ENCODE measurements at places on chromosomes 12 and 14.

DNA sequence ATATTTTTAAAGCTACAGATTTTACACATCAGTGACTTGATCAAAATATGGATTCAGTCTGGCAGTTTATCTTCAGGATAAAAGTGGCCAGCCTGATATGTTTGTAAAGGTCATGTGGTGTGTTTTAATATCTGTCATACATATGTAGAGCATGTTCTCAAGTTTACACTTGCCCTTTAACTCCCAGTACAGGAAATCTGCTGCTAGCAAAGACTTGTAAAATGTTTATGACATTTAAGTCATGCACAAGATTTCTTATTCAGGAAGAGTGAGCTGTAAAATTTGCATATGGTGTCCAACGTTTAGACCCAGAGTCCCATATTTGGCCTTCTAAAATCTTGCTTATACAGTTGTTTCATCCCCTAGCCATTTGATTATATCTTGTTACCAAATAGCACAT, 197.5 kb upstream of the FLRT2 start:
- DNase-seq: no peak

GRCh38 chr12:44015333-44015941, 179.6 kb downstream of the TMEM117 start:
- DNase-seq: peak; percentile 48

GRCh38 chr14:76153919-76154318, 2.2 kb downstream of the GPATCH2L start:
- DNase-seq: no peak

DNA sequence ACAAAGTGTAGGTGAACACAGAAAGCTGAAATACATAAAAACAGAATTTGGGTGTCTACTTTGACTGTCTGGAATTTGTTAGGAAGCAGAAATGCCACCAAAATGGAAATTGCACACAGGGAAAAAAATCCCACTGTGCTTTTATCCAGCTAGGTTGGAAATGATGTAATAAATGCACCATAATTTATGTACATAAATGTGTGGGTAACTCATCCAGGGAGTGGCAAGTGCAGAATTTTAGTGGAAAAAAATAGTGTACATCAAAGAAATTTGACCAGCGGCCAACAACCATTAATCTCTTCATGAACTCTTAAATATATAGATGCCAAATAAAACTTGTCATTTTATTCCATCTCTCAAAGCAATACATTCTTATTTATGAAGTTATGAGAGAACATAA, 105.6 kb downstream of the LLPH start:
- no peak for DNase-seq

DNA sequence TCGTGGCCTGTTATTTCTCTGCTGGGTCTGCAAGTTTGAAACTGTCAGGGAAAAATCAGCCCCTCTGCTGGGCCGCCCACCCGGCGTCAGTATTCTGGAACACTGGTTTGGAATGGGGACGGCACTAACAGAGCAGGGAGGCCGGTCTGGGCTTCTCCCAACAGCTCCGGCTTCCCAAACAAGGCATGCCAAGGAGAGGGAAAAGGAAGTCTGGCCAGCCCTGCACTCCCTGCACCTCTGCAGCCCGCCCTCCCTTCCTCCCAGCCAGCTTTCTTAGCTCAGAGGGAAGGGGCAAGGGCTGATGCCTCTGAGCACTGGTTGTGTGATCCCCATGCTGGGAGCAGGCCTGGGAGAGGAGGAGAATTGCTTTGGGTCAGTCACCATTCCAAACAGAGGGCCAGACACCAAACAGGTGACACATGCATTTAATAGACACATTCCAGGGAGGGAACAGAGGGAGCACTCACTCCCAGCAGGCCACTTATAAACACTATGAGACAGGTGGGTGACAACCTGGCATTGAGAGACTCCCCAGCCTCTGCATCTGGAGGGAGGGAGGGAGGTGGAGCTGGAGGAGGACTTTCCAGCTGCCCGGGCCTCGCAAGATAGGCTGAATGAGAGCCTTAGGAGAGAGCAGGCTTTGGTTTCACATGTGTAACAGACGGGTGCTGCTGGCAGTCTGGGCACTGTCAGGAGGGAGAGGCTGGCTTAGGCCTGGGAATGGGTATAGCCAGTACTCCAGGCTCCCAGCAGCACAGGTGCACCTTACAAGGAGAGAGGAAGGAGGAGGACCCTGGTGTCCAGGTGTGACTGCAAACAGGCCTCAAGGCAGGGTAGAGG, 10.3 kb downstream of the KRT75 start:
- DNase-seq: no peak

GRCh38 chr14:75277008-75277814, 1.4 kb upstream of the FOS start:
- DNase-seq: peak; percentile 90

DNA sequence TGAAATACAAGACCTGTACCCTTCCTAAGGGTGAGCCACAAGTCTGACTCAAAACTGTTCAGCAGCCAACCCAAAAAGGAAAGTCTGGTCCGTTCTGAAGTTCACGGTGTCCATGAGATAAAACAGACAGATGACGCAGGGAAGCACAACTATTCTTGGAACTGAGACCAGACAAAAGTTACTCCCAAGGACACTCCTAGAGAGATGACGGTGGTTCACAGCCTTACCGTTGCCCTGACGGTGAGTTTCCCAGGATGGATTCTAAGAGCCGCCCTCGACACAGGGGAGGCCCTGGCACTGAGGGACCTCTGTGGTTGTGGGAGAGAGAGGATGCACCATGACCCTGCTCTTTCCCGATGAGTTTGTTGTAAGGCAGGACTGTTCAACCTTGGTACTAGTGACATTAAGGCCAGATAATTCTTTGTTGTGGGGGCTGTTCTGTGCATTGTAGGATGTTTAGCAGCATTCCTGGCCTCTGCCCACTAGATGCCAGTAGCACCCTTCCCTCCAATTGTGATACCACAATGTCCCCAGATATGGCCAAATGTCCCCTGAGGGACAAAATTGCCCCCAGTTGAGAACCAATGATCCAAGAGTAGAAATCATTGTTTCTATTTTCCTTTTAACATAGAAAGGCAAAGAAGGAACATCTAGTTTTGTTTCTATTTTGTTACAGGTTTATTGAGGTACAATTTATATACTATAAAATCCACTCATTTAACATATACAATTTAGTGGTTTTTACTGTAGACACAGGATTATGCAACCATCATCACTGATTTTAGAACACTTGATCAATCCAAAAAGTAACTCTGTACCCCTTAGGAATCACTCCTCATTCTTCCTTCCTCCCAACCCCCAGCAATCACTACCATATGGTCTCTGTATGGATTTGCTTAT, 23.0 kb downstream of the OR10P1 start:
- DNase-seq: no peak

- no peak for DNase-seq
Observed at GRCh38 chr12:49369411-49370145, 2.3 kb downstream of the SPATS2 start.

DNA sequence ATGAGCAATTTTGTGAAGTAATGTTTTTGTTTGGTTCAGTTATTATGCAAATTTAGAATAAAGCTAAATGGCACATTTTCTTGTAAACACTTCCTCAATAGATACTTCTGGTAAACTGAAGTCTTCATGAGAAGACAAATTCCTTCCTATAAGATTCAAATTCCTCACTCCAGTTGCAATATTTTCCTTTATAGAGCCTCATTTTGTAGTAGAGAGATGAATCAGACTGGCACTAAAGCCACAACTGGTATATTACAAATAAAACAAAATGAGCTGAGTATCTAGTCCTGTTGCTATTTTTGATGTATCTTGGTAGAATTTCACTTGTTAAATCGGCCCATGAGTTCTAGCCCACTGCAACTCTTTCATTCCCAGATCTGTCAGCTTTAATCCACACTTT, 5.5 kb downstream of the LGR5 start:
- no peak for DNase-seq

GRCh38 chr14:75489480-75489837, 32.8 kb upstream of the BATF start:
- peak; percentile 38 for DNase-seq

DNA sequence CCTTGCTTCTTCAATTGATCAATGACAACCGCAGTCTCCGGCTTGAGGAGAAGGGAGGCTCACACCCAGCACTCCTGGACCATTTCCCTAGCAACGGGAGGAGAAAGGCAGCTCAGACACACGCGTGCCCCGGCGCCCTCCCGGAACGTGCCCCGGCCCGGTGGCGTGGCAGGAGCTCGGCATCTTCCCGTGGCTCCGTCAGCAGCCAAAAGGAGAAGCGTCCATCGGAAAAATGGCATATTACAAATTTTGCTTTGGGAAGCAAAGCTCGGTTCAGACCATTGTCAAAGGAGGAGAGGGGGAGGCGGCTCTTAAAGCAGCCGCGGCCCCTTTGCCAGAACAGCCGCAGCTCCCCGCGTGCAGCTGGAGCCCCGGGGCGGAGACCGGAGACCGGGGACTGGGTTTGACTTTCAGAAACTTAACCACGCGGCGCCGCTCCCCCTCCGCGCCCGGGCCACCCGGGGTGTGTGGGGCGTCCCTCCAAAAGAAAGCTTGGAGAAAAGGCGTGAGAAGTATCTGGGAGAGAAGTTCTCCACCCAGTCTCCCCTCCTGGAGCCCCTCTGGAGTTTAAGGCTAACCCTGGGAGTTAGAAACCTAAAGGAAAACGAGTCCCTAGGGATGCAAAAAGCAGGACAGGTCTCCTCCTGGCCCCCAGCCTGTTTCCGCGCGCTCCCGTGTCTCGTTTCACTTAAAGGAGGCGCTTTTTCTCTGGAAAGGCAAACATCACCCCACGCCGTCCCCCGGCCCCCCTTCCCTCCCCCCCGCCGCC, 545 bp downstream of the PPFIA2 start:
- DNase-seq: no peak

DNA sequence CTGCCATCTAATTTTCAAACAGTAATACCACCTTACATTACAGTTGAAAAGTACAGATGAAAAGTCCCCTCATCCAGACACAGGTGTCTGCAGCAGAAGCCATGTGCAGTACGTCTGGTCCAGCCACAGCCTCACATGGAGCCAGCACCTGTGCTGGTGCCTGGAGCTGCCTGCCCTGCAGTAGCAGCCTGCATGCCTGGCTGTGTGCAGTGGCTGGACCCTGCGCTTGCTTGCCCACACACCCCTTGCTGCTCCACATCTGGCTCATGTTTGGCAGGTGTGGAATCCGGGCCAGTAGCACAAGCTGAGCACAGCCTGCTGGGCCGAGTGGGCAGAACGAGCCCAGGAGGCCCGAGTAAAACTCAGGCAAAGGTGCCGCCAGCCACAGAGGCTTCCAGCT, 21.8 kb upstream of the CPM start:
- no peak for DNase-seq

GRCh38 chr14:37697489-37698121, 102.2 kb downstream of the TTC6 start:
- DNase-seq: no peak

DNA sequence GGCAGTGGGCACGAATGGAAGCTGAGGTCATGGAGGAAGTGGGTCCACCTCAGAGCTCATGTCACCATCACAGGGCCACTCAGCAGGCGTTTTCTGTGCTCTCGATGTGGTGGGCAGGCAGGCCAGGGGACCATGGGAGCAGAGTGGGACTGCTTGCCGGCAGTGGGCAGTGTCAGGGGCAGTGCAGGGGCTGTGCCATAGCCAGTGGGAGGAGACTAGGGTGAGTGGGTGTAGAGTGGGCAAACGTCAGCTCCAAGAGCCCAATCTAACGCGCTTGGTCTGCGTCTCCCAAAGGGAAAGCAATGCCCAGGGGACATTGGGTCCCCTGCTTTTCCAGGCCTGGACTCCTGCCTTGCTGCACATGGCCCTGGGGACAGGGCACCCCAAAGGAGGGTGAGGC, 58.3 kb downstream of the SLC6A12 start:
- DNase-seq: no peak

- DNase-seq: no peak
Observed at GRCh38 chr12:5612556-5613410, 180.9 kb downstream of the NTF3 start.

GRCh38 chr12:6821591-6822425, at the start of gene GPR162:
Gene GPR162, plus strand, starts transcription at chr12:6821821. Its CDS starts 2,078 bp downstream, at chr12:6823899.
- DNase-seq: no peak

DNA sequence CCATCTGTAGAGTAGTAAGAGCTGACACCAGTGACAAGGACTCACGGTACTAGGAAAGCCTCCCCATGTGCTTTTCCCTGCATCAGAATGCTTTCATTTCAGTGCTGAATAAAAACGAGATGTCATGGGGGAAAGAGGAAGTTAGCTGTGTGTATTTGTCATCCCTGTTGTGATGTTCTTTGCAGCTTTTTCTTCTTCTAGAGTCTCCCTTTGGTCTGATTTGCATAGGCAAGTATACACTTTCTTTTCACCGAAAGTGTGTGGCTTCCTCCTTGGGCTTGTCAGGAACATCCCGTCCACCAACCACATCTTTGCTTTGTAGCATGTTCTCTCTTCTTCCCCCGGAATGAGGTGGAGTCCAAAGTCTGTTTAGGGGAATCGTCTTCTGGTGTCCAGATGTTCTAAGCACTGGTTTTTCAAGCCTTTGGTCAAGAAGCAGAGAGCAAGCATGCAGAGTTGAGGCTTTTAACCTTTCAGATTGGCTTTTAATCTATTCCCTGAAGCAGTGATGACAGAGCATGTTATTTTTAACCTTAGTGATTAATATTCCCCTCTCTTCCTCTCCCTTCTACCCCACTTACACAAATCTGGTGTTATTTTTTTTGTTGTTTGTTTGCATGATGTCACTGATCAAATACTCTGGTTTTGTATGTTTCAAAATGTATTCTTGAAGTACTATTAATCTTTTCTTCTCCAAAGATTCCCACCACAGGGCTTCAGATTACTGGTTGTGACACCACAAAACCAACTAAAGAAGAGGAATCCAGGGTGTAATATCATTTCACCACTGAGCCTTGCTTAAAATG, 163.4 kb downstream of the SAMD4A start:
- DNase-seq: no peak

DNA sequence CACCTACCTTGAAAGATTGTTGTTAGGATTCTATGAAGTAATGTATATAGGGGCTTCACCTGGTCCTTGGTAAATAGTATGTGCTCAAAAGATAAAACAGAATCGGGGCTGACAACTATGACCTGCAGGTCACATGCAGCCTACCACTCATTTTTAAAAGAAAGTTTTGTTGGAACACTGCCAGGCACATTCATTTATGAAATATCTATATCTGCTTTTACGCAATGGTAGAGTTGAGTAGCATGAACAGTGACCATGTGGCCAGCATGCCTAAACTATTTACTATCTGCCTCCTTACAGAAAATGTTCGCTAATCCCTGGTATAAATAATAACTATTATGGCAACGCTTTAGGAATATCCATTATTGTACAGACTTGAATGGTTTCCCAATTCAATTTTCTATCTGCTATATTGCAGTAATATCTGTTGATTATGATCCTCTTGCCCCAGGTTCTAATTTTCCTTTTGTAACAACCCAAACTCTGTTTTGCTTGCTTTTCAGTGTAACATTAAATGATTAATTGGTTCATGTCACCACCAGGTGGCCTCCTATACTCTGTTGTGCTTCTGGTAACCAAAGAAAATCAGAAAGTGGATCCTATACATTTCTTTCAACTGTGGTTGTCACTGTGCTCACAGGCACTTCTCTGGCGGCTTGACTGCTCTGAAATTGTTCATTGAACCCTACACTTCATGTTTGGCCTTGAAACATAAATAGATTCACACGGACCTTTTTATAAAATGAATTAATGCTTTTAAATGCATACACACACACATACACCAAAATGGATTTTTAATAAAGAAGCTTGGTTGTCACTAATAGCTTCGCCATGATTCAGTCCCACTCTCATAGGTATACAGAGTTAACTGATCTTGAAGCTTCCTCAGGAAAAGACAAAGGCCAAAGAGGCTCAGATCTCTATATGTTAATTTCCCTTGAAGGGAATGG, 227.7 kb upstream of the NPAS3 start:
- no peak for DNase-seq

GRCh38 chr14:91402771-91403600, 14.6 kb downstream of the CCDC88C start:
- peak; percentile 70 for DNase-seq

GRCh38 chr12:53224061-53224896, 7.7 kb downstream of the RARG start:
- DNase-seq: no peak

Measured in CD8-positive, alpha-beta T cell (primary cell).